NCI-H1092 treated with DMSO at 0.1 percent for 48 hours (cell line): ENCODE measurements at places on chromosomes 11 and 22.
A peak's percentile ranks its signal among the peaks of the same experiment; 100 is the strongest.

DNA sequence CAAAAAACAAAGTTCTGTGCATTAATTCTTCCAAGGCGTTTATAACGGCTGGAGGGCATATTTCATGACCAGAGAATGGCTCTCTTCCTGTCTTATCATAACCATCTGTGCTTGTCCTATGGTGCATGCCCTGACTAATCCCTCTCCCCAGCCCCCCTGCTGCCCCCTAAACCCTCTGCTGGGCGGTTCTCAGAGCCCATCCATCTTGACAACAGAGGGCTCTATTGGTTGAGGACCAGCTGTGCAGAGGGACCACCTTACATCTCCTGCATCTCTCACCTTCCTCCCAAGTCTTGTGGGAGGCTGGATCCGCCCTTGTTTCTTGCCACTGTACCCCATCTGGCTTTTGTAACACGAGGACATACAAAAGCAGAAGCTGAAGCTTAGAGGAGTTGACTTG, 282.1 kb downstream of the MIAT start:
- DNase-seq: no peak

DNA sequence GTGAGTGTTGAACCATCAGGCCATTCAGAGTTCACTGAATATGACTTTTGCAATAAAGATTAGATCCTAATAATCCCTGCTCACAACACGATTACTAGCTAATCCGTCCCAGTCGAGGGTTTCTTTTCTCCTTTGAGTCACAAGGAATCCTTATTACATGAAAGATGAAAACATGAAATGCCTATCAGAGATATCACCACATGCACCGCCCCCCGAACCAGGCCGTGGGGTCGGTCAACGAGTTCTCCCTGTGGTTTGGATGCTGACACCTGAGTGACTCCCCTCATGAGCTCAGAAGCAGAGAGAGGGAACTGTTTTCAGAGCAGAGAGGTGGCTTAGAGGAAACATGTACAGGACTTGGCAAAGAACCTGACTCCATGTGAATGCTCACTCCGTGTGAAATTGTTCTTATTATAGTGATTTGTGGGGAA, 263.3 kb downstream of the ETS1 start:
- DNase-seq: no peak

- DNase-seq: no peak
Observed at GRCh38 chr11:19698493-19699292, 13.9 kb upstream of the NAV2 start.

DNA sequence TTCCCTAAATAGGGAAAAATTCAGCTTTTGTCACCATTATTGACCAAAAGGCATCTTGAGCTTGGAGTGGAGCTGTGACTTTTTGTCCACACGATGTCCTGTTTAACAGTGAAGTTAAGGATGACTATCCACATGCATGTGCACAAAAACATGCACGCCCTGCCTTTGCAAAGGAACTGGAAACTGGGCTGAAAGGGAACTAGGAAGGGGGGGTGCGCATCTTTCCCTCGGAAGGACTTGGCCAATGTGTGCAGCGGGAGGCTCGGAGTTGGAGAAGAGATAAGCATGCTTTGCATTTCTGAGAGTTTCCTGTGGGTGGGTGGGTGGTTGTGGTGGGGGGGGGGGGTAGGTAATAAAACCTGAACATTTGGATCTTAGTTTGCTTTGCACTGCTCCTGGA, 411 bp upstream of the KIRREL3 start:
- no peak for DNase-seq

- no peak for DNase-seq
Observed at GRCh38 chr11:115626414-115626813, 122.2 kb upstream of the CADM1 start.

- no peak for DNase-seq
Observed at GRCh38 chr11:87061766-87062165, 24.0 kb downstream of the TMEM135 start.

GRCh38 chr11:60204922-60205321, 22.0 kb upstream of the MS4A6A start:
- DNase-seq: no peak

GRCh38 chr11:95835768-95836488, 45.6 kb downstream of the CEP57 start:
- DNase-seq: peak; percentile 75

DNA sequence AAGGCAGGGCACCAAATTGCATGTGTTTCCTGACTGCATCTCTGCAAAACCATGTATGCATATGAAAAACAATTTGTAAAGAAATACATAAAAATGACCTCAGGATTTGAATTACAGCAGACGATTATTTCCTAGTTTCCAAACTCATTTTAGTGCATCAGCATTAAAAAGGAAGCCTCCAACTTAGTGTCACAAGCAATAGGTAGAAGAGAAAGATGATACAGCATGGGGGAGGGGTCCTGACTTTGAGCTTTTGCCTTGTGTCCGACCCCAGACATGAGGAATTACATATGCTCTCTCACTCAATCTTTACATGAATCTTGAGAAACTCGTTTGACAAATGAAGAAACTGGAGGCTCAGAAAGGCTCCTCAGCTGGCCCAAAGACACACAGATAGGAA, 294.6 kb upstream of the NARS2 start:
- no peak for DNase-seq

DNA sequence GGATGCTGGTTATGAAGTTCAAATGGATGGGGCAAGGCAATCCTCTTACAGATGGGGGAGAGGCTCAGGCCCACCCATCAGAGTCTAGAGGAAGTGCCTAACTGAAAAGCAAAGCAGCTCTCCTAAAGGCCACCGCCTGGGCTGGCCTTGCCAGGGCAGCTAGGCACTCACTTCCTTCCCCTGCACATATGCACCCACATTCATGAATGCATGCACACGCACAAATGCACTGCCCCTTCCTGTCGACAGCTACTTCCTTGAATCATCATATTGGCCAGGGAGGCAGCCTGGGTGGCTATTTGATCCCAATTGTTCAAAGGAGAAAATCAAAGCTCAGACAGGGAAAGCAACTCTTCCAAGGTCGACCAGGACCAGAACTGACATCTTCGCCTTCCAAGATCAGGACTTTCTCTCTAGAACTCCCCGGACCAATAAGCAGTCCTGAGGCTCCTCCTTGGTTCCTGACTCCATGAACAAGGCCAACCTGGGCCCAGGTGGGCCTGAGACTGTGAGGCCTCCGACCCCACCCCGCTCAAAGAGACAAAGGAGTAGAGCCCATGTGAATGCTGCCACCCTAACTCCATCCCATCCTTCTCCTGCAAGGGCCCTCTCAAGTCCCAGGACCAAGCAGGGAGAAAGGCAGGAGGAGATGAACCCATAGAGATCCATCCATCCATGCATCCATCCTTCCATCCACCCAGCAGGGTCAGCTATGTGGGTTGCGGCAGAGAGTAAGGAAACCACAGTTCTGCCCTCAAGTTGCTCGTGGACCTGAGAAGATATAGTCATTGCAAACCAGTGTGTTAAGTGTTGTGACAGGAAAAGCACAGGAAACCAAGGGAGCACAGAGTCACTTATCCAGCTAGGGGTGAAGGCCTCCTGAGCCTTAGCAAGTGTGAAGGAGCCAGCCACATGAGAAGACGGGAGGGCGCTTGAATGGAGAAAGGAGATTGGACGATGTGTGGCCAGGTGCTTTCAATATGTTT, 35.4 kb upstream of the LMO1 start:
- no peak for DNase-seq
